Stimulated activated CD4-positive, alpha-beta T cell treated with anti-CD3 and anti-CD28 coated beads, Interleukin-1b, Interleukin-23, amount 100 ng/mL, for 4 hours (primary cell): ENCODE measurements at places on chromosomes 2 and 18.
A peak's percentile ranks its signal among the peaks of the same experiment; 100 is the strongest.

DNA sequence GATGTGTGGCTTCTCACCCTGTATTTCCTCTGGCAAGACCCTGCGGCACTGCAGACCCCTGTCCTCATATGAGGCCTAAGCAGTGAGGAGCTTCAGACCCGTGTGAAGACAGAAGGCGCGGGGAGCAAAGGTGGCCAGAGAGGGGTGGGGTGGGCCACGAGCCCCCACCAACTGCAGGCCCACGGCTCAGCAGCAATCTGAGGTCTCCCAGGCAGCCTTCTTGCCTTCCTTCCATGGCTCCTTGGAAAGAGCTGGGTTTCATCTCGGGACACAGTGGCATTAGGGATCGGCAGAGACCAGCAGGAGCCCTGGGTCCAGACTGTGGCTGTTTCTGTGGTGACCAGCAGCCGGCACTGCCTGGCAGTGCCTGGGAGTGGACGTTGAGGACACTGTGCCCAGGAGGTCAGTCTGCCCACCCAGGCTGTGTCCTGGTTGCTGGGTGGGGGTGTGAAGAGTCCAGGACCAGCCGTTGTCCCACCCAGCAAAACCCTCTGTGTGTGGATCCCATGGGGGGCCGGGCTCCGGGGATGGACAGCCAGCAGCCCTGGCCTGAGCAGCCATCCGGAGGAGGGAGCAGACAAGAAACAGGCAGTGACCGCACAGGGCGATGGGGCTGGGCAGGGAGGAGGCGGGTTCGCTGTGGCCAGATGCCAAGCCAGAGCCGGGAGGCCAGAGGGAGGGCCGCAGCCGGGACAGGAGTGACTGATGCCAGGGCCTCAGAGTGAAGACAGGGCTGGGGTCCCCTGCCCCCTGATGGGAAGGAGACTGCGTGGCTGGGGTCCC lies 73.8 kb downstream of the RRM2 start:
- no peak for DNase-seq

DNA sequence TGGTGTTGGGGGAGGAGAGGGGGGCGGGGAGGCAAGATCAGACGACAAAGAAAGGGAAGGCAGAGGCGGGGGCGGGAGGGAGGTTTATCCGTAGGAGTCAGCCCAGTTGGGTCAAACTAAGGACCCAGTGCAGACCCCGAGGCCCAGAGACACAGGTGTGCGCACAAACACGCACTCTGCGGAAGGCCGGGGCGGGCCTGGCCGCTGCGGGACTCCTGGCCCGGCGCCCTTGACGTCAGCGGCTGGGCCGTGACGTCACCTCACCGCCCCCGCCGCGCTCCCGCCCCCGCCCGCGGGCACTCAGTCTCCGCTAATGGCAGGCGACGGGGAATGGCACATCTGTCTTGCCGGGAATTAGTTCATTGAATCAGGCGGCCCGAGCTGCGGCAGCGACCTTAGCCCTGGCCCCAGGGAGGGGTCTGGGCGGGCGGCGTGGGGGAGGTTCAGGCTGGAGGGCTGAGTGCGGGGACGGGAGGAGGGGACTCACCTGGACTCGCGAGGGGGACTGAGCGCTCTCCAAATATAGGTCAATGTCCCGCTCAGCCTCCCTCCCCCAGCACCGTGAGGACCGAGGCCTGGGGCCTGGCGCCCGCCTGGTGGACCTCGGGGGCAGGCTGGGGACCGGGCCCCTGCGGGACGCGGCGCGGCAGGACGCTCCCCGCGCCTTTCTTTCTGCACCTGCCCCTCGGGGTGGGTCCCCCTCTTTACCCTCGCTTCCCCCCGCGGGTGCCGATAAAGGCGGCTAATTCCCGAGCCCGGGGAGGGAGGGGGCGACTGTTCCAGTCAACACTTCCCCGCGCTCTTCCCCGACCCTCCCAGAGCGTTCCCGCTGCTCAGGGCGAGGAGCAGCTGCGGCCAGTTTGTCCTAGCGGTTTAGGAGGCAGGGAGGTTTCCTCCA lies 15.5 kb upstream of the ECEL1 start:
- peak; percentile 29 for DNase-seq

DNA sequence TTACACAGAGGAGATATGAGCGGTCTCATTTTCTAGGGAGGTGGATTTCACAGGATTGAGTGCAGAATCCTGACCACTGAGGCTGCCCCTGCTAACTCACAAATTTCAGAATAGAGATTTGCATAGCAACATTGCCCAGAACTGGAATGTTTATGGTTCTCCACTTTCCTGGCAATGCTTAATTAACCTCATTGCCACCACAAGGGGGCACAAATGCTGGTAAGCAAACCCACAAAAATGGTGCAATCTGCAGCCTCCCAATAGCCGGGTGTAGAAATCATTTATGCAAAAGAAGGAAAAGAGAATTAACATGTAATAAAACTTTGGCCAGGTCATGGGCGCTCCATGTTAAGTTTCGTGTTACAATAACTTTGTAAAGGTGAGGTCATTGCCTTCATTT lies 112.4 kb downstream of the CYRIA start:
- no peak for DNase-seq

- DNase-seq, result no peak
These were observed 227.9 kb downstream of the LOXHD1 start for GRCh38 chr18:46429130-46429529.

DNA sequence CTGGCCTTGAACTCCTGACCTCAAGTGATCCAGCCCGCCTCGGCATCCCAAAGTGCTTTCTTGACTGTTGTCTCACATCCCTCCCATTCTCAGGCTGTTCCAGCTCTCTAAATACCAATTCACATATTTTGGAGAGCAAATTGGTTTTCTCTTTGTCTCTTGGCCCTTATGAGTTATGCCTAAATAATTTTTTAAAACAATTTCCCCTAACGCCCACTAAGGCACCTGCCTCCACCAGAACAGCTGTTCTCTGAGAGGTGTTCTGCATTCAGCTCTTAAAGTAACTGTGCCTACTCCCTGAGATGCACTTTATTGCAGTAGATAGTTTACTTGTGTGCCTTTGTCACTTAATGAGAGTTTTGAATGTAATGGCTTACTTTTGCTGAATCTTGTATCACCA lies 6.9 kb downstream of the CCDC195 start:
- DNase-seq, result no peak

DNA sequence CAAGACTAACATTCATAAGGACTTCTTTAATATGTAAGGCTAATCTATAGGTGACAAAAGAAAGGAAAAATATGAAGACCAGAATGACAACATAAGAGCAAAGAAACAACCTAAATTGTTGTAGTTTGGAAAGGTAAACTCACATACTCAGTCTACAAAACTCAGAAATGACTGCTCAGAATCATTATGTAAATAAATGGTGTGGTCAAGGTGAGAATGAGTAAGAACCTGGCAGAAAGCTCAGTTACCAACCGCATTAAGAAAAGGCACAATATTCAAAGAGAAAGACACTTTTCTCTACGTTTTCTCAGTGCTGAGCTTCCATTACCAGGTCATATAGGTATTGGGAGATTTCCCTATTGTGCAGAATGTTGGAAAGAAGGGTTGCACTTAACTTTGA lies 15.8 kb downstream of the ATF2 start:
- DNase-seq, result no peak

- no peak for DNase-seq
These were observed 421 bp upstream of the CNTNAP5 start for GRCh38 chr2:124024561-124025170.

GRCh38 chr2:88136817-88137216 lies 9.0 kb upstream of the FABP1 start:
- no peak for DNase-seq

- no peak for DNase-seq
These were observed 53.9 kb downstream of the KIF1A start for GRCh38 chr2:240766072-240766471.

DNA sequence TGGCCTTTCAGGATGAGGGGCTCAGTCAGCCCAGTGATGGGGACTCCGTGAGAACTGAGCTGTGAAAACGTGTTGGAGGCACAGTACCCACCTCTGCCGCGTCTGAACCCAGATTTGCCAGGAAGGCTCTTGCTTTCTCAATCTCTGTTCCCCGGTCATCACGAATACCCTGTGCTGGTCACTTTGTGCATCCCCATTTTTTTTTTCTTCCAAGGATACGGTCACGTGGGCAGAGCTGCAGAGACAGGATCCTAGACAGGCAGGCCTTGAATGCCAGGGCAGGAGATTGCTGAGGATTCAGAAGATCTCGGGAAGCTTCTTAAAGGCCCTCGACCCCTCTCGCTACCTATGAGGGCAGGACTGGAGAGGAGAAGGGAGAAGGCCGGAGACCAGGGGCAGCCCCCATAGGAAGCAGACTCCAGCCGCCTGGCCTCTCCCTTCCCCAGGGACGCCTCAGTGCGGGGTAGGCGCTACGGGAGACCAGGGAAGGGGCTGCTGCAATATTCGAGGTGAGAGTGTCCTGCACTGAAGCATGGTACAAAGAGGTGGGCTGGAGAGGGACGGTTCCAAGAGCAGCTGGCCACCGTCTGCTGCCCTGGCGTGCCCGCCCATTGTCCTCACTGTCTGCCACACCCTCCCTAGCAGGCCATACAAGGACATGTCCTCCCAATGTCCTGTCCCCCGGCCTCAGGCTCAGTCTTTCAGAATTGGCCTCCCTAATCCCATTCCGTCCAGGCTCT lies 29.0 kb upstream of the TAF1B start:
- DNase-seq, result no peak

DNA sequence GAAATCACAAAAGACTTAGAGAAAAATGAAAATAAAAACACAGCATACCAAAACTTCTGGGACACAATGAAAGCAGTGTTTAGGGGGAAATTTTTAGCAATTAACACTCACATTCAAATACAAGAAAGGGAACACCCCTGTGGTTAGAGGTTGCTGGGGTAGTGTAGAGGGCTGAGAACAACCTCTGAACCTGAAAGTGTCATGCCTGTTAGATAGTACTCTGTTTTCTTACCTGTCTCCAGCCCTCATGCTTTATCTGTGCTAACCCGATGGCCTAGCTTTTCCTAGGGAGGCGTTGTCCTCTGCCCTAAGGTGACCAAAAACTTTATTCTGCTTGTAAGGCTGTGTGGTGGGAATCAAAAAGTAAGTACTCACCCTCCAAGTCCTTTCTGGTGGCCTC lies 122.6 kb upstream of the OTX1 start:
- no peak for DNase-seq

GRCh38 chr2:109675666-109676345 lies 61.6 kb downstream of the SOWAHC start:
- DNase-seq, result no peak

DNA sequence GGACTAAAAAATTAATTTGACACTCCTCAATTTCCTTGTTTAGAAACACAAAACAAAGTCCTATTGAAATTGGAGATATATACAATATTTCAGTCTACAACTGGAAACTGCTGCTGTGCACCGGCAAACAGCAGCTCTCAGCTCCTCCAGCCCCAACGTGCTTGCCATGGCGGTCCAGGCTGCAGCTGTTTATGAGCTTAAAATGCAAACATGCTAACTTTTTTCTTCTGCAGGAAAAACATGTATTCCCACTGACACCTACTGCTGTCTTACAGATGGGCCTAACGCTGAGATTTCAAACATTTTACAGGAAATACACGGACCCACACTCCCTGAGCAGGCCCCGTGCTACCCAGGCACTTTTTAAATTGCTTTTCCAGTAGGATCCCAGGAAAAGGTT lies 195.5 kb downstream of the BCL11A start:
- DNase-seq, result no peak

DNA sequence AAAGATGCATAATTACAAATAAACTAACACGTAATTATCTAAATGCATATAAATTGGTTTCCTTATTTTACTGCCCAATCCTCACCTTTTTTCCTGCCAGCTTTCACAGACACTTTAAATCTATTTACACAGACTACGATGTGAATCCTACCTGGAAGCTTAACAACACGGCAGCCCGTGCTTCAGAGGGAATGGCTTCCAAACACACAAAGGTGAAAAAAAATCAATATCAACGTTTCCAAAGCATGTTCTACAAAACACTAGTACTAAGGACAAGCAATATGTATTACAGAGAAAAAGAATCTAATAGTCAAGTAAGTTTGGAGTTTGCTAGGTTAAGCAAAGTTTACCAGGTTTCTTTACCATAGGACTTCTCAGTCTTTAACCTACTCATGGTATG lies 4.4 kb downstream of the MAP4K3 start:
- no peak for DNase-seq
